Frontal cortex (tissue), 4 donors: ENCODE measurements at places on chromosomes 7 and 10. TPM values are rescaled to one million over a fixed set of nuclear protein-coding genes. Genes with fewer than 3 reads are reported as not detected.

ADRA2A gene
- 19.6 TPM for total RNA-seq

PLXNA4 gene
- 67.7 TPM for total RNA-seq

TRIL gene
- total RNA-seq = 17.5 TPM

THSD7A gene
- 34.6 TPM for total RNA-seq

SUN3 gene
- not detected for total RNA-seq

CALHM1 gene
- total RNA-seq = not detected

OR13A1 gene
- total RNA-seq = under 0.01 TPM

MYH16 gene
- total RNA-seq = not detected

GPR26 gene
- 5.3 TPM for total RNA-seq

HTR7 gene
- total RNA-seq = 14.3 TPM

PLEKHS1 gene
- not detected for total RNA-seq

DNAH11 gene
- total RNA-seq = 0.82 TPM

GRCh38 chr7:14219125-14219524 lies 229.7 kb upstream of the ETV1 start:
- DNase-seq = no peak

DNA sequence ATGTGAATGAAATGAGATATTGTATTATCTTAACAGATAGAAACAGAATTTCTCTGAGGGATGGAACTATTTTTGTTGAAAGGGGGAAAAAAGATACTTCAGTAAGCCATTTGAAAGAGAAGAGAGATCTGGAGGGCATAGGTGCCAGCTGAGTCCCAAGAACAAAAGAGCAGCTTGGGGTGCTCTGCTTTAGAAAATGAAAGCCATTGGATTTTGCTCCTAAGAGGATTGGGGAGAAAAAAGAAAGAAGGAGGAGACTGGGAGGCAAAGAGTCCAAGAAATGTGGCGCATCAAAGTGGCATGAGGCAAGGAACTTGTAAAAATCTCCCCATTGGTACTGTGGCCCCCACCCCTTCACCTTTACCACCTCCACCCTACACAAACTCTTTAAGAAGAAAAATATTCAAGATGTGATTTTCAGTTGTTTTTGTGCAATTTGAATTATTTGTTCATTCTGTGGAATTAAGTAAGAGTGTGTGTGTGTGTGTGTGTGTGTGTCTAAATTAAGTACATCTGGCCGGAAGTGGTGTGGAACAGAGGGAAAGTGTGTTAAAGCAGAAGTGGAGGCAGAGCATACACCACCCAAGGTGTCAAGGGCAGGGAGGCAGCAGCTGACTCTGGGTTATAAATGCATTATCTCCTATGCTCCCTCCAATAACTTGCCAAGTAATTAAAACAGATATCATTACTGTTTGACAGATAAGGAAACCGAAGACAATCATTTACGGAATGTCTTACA lies 9.9 kb upstream of the GNAI1 start:
- DNase-seq = no peak

- no peak for DNase-seq
These were observed 2.5 kb downstream of the DGKB start for GRCh38 chr7:14900051-14900450.

DNA sequence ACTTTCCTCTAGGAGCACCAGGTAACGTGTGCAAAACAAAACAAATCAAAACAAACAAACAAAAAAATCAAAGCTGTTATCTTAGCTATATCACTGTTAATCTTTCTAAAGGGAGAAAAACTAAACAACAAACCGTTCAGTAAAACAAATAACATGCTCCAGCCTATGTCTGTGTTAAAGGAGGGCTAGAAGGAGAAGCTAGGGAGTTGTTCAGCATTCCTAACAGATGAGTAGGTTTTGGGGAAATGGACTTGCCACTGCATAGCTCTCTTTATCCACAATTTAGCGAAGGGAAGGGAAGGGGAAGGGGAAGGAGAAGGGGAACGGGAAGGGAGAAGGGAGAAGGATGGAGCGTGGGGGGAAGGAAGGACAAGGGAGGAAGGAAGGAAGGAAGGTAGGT lies 134.2 kb upstream of the AKR1E2 start:
- no peak for DNase-seq

DNA sequence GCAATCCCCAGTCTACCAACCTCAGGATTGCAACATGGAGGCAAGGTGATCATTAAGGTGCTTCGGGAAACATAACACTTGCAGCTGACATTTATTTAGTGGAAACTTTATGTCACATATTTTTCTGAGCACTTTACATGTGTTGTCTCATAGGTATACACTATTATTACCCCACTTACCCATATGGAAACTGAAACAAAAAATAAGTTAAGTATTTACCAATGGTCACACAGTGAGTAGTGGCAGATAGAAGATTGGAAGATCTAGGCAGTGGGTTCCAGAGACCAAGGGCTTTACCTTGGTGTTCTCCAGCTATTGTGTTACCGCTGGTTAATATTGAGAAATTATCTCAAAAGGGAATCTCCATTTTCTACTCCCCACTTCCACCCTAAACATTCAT lies 1279.1 kb upstream of the SORCS1 start:
- no peak for DNase-seq

DNA sequence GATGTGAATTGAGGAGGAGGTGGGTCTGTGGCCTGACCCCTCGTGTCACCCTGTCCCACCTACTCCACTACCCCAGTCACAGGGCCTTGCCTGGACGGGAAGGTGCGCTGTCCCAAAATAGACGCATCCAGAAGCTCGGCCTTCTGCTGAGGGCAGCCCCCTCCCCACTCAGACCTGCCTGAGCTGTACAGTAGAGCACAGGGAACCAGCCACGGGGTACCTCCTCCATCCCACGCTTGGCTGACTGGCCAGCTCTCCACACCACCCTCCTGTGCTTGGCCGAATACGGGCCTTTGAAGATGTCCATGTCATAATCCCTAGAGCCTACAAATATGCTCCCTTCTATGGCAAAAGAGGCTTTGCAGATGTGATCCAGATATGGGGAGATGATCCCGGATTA lies 88.3 kb downstream of the CHST15 start:
- no peak for DNase-seq

DNA sequence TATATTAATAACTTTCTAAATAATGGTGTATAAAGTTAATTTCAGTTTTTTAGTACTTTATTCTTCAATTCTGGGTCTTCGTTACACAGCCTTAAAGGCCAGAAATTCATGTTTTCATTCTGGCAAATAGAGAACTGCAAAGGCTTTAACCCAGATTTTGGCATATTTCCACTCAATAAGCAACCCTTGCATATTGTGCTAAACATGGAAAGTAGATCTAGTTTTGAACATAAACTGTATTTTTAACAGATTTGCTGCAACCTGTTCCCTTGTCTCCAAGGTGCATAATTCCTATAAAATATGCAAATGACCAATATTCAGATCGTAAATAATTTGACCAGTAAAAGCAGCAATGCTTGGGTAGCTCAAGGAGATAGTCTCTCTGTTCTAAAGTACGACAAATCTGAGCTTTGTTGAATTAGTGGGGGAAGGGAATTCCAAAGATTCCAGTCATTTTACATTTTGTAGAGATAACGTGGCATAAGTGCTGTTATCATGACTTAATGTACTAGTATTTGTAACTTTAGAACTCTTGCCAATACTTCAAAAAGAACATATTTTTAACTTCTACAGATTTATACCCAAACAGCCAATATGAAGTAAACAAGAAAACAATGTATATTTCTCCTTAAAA lies 46.4 kb upstream of the RSBN1L start:
- no peak for DNase-seq

DNA sequence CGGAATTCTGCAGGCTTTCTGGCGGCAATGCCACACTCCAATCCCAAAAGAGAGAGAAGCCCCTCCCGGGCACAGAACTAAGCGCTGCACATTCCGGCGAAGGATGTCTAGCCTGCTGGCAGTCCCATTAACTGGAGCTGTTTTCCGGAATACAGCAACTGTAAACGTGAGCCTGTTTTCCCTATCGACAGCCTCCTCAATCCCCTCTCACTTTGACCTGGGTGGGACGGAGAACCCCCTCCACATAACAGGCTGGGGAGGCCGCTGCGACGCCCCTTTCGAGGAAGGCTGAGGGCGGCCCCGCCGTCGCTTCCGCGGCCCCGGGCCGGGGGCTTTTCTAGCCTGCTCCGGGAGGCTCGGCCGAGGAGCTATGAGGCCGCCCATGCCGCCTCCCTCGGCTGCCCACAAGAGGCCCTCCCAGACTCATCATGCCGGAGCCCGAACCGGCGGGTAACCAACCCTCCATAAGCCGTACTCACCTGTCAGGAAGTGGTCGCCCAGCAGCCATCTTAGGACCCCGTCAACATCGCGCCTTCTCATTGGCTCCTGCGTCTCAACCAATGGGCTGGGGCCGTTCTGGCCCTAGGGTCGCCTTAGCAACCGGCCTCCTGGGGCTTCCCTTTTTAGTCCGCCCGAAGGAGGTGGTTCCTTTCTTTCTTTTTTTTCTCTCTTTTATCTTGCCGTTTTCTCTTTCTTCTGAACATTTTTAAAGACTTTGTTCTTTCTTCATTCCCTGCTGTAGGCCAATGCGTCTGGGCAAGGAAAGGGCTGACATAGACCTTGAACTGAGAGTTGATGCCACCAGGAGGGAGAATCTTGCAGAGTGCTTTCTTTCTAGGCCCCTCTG lies at the start of gene FAM204A:
Gene FAM204A, minus strand, starts transcription at position 534 of the 847 bp plus-strand sequence. CDS start 5,909 bp downstream, outside the sequence.
- peak; percentile 88 for DNase-seq

GRCh38 chr7:76509931-76510877 lies at the start of gene UPK3B:
Gene UPK3B, plus strand, starts transcription at chr7:76510552. Its CDS starts 101 bp downstream, at chr7:76510653.
- DNase-seq = no peak

DNA sequence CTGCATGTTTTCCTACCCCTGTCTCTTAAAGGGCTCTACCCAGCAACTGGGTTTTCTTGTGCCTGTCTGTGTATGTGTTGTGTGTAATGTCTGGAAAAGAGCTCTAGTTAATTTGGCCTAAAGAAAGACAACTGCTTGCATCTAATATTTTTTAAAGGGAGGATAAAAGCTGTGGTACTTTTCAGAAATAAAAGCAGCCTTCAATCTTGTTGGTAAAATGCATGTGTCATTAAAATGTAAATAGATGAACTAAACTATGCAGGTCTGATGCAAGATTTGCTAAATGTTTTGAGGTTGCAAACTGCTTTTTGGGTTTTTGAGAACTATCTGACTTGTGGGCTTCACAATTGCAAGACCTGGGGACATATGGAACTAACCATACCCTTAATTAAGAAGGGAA lies 445.3 kb downstream of the HTR7 start:
- DNase-seq = no peak

- DNase-seq = no peak
These were observed 35.9 kb upstream of the CACNB2 start for GRCh38 chr10:18104223-18104872.

DNA sequence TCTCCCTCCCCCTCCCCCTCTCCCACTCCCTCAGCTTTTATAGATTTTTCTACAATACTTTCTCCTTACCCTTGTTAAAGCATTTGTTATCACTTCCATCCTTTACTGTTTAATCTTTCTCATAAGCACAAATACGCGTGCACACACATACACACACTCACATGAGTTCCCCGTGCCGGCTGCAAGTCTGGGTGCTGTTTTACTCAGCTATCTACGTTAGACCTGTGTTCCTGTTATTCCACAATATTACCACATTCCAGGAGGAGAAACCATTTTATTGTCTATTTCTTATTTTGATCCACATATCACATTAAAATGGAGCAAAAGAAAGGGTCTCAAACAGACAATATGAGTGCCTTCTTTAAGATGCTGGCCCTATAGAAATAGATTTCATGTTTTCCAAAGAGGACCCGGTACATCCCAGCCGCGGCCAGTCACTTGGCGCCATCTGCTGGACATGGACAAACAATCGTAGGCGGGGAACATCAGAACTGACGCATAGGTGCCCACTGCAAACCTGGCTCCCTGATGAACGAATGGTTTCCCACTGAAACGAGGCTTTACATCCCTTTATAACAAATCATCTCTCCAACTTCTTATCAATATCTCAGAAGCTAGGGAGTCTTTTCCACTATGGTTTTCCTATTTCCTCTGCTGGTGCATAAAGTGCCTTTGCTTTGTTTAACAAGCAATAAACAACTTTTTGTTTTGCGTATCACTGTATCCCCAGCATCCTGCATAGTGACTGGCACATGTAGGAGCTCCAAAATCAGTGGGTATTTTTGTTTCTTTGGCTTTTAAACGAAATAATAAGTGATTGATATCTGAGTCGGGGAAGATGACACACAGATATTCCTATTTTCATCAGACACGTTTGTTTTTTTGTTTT lies 25.2 kb upstream of the OPTN start:
- DNase-seq = peak; percentile 46

DNA sequence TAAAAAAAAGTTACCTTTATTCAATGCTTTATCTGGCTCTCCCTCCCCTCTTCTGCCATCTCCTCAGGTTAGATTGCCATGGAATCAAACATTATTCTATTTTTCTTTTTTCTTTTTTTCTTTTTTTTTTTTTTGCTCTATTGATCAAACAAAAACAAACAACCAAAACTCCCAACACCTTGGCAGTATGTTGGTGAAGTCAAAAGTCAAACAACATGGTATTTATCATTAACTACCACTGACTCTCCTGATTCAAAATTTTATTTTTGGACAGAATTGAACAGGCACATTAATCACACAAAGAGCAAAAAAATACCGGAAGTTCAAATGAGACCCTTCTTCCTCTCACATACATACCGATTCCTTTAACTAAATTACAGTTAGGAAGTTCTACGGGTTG lies 6.4 kb downstream of the PON1 start:
- no peak for DNase-seq

GRCh38 chr7:2529161-2530070 lies 9.8 kb downstream of the LFNG start:
- DNase-seq = no peak

DNA sequence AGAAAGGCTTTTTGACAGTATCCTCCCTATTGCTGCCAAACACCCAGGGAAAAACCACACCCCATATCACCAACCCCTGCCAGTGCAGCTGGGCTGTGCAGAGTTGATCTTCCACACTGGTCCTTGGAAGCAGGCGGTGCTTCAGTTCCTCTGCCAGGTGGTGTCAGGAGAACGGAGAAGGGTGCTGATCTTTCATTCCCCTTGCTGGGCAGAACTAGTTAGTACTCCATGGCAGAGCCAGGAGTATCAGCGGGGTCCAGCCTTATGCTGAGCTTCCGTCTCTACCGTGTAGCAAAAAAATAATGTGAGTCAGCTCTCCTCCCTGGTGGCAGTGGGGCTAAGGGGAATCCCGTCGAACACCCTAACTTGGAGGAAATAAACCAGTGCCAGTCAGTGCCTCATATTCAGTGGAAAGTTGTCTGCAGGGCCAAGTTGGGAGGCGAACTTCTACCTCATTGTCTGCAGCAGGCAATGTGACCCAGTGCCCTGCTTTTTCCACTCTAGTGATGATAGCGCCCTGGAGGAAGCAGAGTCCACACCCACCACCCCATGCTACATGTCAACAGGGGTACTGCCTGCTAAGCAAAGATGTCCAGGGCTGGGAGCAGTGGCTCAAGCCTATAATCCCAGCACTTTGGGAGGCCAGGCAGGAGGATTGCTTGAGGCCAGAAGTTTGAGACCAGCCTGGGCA lies 175.4 kb downstream of the AUTS2 start:
- no peak for DNase-seq

- no peak for DNase-seq
These were observed 983.7 kb downstream of the GATA3 start for GRCh38 chr10:9038146-9038714.
